ENCODE measurements at places on chromosomes 5 and 9. TPM values are rescaled to one million over a fixed set of nuclear protein-coding genes. Genes with fewer than 3 reads are reported as not detected.

PKD2L2 gene
- 0.17 TPM for total RNA-seq

FRMD3 gene
- 5.0 TPM for total RNA-seq

PTPN3 gene
- total RNA-seq = 7.3 TPM

BTNL3 gene
- not detected for total RNA-seq

ESM1 gene
- 1.1 TPM for total RNA-seq

CRB2 gene
- total RNA-seq = not detected

PCDHGA9 gene
- total RNA-seq = 0.17 TPM

SLC6A18 gene
- total RNA-seq = not detected

ABO gene
- total RNA-seq = not detected

SPATA6L gene
- 0.69 TPM for total RNA-seq

SARDH gene
- total RNA-seq = 1.4 TPM

RABGAP1 gene
- 32.4 TPM for total RNA-seq

DRD1 gene
- total RNA-seq = 0.57 TPM

MPDZ gene
- total RNA-seq = 17.2 TPM

SPATA9 gene
- 1.3 TPM for total RNA-seq

GALNT10 gene
- 45.4 TPM for total RNA-seq

CDX1 gene
- not detected for total RNA-seq

ARRDC1 gene
- 31.7 TPM for total RNA-seq

MED10 gene
- total RNA-seq = 9.7 TPM

SPINK4 gene
- total RNA-seq = not detected

EIF4EBP3 gene
- not detected for total RNA-seq

NUTM2F gene
- total RNA-seq = not detected

ECSCR gene
- 1.5 TPM for total RNA-seq

NRG2 gene
- 1.9 TPM for total RNA-seq

MSX2 gene
- not detected for total RNA-seq

GTF2H2C gene
- total RNA-seq = 32.1 TPM

FAM200C gene
- 11.3 TPM for total RNA-seq

RNF180 gene
- total RNA-seq = not detected

CD274 gene
- total RNA-seq = 31.2 TPM

PCDHGA8 gene
- total RNA-seq = not detected

ANKRD31 gene
- 0.02 TPM for total RNA-seq

PDCD1LG2 gene
- total RNA-seq = 28.1 TPM

ORM2 gene
- total RNA-seq = not detected

ATOSB gene
- total RNA-seq = 40.8 TPM

NKD2 gene
- 0.17 TPM for total RNA-seq

TMC1 gene
- total RNA-seq = not detected

FOXD4 gene
- 0.05 TPM for total RNA-seq

RLN2 gene
- not detected for total RNA-seq

GABRA1 gene
- not detected for total RNA-seq

GABBR2 gene
- total RNA-seq = not detected

IL31RA gene
- 0.27 TPM for total RNA-seq

RPL7A gene
- total RNA-seq = 1,496 TPM

TXNDC8 gene
- not detected for total RNA-seq

TMEM174 gene
- total RNA-seq = not detected

LHFPL2 gene
- total RNA-seq = 19.1 TPM

CCIN gene
- not detected for total RNA-seq

PLPP7 gene
- 3.4 TPM for total RNA-seq

MAMDC4 gene
- 0.44 TPM for total RNA-seq

UBLCP1 gene
- 36.4 TPM for total RNA-seq

PCDHB4 gene
- 0.07 TPM for total RNA-seq

All from M059J (cell line).